ENCODE measurements at places on chromosomes 2 and 18. TPM values are rescaled to one million over a fixed set of nuclear protein-coding genes. Genes with fewer than 3 reads are reported as not detected.

- ATAC-seq = no peak
These were observed 1366.3 kb upstream of the TMEFF2 start for GRCh38 chr2:193561054-193561453.

DNA sequence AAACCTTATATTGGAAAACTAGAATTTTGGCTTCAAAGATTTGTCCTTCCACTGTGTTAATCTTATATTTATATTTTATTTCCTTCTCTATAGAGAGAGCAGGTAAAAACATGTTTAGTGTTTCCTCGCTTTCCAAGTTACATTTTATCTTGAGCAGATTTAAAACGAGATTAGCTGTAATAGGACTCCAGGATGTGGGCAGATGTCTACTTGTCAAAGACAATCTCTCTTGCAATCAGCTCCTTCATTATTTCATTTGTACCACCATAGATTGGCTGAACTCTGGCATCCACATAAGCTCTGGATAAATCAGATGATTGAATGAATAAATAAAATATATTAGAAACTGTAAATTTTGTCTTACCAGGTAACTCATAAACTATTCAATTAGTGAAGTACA lies 17.5 kb upstream of the KANSL1L start:
- ATAC-seq = no peak

GRCh38 chr2:200748779-200749178 lies 62.9 kb upstream of the BZW1 start:
- no peak for ATAC-seq

FHL2 gene
- 39.0 TPM for total RNA-seq

DNA sequence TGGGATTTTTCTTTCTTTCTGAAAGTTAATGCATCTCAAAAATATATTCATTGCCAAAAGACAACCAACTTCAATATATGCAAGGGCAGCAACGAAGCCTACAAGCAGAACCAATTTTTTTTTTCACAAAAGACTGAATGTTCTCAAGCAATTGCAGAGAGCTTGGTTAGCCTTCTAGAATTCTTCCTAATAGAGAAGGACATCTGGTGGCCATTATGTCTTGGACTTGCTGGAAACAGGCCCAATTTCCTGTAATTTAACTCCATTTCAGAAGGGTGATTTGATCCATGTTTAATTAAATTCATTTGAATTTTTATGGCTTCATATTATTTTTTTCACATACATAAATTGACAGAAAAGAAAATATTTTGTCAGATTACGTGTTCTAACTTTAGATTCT lies 208.0 kb downstream of the TPGS2 start:
- ATAC-seq = no peak

IL37 gene
- total RNA-seq = not detected

SLC9A2 gene
- total RNA-seq = 0.20 TPM

- ATAC-seq = no peak
These were observed 280.3 kb upstream of the ZSWIM2 start for GRCh38 chr2:187129306-187129705.

SIX2 gene
- 0.12 TPM for total RNA-seq

- peak; percentile 60 for ATAC-seq
These were observed 145.4 kb upstream of the PIK3C3 start for GRCh38 chr18:41809652-41810051.

GRCh38 chr2:129767346-129768035 lies 212.0 kb upstream of the RAB6C start:
- no peak for ATAC-seq

PLEKHH2 gene
- 1.6 TPM for total RNA-seq

LYPD1 gene
- 1.6 TPM for total RNA-seq

RETSAT gene
- total RNA-seq = 77.9 TPM

GRCh38 chr2:100776445-100776844 lies 43.5 kb upstream of the NPAS2 start:
- no peak for ATAC-seq

- ATAC-seq = no peak
These were observed 33.1 kb upstream of the STON1 start for GRCh38 chr2:48496849-48497248.

DNA sequence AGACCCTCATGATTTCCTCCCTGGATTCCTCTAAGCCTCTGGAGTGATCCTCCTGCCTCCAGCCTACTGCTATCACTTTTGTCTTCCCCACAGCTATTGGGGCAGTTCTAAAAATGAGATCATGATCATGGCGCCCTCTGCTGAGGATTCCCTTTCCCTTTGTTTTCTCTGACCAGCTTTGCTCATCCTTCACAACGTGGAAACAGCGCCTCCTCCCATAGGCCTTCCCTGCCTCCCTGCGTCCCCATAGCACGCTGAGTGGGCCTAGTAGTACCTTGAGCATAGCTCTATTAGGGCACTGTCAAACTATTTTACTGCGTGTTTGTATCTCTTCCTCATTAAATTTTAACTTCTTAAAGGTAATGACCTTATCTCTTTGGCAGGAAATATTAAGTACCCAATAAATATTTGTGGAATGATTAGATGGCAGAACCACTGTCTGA lies 207.0 kb upstream of the FANCL start:
- peak; percentile 57 for ATAC-seq

GRCh38 chr2:44169155-44169898 lies 652 bp downstream of the PPM1B start:
- peak; percentile 0 for ATAC-seq

DNA sequence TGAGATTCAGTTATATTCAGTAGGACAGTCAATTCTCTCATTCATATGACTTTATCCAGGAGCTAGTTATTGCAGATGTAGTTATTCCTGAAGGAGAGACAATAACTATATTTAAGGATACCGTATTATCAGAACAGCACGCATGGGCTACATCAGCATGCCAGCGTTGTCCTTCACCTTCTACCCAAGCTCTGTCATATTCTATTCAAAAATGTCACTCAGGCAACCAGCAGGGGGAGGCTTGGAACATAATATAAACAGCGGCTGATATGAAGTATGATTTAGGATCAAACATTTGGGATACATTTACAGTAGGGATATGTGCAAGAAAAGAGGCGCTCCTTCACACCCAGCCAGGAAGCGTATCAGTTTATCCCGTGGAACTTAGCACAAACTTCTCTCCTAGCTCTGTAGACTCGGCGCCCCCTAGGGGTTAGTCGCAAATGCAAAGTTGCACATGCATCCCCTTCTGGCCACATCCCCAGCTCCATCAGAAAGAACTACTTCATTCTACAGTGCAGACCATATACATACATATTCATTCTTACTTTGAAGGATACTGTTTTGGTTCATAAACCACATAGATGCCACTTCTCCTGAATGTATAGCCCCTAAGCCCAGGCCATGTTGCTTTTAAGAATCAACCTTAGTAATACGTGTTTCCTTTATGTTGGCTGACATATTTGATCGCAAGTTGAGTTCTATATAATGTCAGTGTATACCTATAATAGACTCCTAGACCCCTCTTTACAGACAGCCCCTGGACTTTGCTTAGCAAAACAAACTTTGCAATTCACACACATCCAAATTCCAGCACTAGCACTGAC lies 759.4 kb downstream of the ADCYAP1 start:
- peak; percentile 25 for ATAC-seq

DNA sequence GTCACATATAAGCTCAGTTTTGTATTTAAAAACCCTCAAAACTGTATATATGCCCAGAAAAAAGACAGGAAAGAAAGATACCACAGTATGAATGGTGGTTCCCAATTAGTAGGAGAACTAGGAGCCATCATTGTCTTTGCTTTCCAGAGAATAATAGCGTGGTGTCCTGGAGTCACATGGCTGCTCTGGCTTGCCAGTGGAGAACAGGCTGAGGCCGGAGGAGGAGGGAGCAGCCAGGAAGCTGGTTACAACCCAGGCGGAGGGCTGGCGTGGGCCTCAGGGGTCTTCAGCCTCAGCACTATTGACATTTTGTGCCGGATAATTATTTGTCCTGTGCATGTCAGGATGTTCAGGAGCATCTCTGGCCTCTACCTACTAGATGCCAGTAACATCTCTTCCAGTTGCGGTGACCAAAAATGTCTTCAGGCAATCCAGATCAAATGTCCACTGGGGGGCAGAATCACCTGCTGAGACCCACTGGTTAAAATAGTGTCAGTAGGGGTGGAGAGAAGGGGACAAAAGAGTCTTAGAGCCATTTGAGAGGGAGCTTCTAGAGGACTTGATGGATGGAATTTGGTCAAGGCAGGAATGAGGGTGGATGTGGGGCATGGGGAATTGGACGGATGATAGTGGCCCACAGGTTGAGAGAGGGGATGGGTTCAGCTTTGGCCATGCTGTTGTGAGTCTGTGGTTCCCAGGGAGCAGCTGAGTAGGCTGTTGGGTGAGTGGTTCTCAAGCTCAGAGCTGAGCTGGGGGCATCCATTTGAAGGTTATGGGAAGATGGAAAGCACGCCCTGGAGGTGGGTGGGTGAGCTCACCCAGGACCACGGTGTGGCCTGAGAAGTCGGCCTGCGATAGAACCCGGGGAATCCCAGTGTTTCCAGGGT lies 144.9 kb downstream of the AGAP1 start:
- ATAC-seq = peak; percentile 11

CCDC141 gene
- total RNA-seq = 0.28 TPM

DNA sequence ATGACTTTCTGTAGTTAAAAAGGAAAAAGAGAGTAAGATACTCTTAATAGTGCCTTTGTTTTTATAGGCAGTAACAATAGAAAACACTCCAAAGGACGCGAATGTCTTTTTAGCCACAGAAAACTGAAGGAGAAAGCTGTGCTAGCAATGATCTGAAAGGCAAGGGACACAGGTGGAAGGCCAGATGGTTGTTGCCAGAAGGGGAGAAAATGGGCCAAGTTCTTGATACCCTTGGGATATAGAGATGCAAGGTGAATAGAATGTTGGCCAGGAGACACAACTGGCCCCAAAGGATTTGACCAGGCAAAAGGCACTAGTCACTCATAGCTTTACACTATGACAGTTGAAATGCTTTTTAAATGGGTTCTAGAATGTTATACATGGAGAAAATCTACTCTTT lies 180.0 kb downstream of the NRXN1 start:
- ATAC-seq = no peak

ATP6V1C2 gene
- 5.1 TPM for total RNA-seq
